A549 (cell line): ENCODE measurements at places on chromosomes 16 and 17. TPM values are rescaled to one million over a fixed set of nuclear protein-coding genes. Genes with fewer than 3 reads are reported as not detected.

Gene CD300LB
- polyA plus RNA-seq = not detected in 3 replicates

Gene DYNLRB2
- 0.25 TPM in 1 of 3 replicates, not detected in the others for polyA plus RNA-seq

DNA sequence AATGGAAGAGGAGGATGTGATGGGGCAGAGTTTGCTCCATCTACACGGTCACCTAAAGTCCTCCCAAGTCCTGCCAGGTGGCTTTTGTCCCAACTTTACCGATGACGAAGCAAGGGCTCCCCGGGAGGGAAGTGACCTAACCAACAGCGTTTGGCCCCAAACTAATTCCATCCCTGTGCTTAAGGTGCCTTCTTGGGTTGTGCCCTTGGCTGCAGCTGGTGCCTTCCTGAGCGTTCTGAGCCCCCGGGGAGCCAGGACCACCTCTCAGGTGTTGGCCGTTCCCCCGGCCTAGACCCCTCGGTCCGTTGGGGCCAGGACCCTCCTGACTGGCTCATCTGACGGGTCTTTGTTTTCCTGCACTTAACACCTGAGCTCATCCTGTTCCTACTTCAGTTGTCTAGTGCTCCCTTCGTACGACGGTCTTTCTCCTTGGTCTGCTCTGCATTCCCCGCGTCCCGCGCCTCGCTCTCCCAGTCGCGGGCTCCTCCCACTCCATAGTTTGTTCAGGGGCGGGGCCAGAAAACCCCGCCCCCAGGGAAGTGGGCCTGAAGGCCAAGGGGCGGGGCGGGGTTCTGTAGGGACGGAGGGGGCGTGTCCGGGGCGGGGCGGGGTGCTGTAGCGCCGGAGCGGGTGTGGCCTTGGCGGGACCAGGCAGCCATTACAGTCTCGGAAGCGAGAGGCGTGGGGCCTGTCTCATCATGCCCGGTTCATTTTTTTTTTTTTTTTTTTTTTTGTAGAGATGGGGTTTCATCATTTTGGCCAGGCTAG lies 822 bp upstream of the ZSCAN10 start:
- peak; percentile 80 for DNase-seq

GRCh38 chr16:85617948-85618347 lies 4.8 kb downstream of the GSE1 start:
- DNase-seq = no peak

Gene CMTR2
- 14.2 to 16.9 TPM (median 15.4 TPM) in 3 replicates for polyA plus RNA-seq

Gene VMO1
- 0.39 to 1.1 TPM (median 0.81 TPM) in 3 replicates for polyA plus RNA-seq

DNA sequence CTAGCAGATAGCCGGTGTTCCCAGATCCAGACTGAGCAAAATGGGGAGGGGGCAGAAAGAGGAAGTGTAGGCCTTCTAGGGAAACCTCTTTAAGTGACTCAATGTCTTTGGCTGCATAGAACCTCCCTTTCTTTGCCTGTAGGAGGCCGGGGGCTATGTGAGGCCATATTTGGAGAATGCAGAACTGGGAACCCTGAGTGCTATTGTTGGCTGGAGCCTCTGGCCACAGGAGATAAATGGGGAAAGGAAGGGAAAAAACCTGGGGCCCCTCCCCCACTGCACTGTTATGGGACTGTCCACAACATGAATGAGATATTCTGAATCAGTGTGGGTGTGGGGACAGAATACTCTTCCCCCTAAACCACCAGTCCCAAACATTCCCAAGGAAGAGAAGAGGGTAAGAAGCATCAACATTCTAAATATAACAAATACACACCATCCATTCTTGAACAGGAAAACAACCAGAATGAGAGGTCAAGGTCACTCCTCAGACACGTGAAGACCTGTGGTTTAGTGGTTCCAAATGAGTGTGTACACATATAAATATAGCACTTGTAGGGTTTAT lies 2.4 kb downstream of the VPS25 start:
- DNase-seq = no peak

DNA sequence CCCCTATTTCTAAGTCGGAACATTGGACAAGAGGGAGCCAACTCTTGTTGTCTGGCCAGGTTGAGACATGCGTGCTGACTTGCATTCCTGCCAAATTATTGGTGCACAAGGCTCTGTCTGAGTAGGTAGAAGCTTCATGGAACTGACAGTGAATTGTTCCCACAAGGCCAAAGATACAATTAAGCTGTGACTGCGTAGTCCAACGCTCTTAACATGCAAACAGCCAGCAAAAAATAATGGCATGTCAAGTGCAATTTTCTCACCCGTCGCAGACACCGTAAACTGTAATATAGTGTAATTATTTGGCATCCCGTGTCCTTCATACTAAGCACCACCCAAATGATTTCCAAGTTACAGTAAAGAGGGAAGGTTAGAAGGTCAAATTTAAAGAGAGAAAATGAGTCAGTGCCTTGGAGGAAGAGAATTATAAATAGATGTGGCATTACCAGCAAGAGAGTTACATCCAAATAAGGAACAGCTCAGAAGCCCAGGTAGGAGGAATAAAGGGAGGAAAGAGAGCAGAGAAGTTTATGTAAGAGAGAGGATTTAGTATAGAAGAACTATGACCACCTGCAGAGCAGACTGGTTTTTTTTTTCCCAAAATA lies 21.8 kb downstream of the CDH8 start:
- DNase-seq = no peak

Gene HES7
- polyA plus RNA-seq = 0.67 to 1.4 TPM (median 0.72 TPM) in 3 replicates

DNA sequence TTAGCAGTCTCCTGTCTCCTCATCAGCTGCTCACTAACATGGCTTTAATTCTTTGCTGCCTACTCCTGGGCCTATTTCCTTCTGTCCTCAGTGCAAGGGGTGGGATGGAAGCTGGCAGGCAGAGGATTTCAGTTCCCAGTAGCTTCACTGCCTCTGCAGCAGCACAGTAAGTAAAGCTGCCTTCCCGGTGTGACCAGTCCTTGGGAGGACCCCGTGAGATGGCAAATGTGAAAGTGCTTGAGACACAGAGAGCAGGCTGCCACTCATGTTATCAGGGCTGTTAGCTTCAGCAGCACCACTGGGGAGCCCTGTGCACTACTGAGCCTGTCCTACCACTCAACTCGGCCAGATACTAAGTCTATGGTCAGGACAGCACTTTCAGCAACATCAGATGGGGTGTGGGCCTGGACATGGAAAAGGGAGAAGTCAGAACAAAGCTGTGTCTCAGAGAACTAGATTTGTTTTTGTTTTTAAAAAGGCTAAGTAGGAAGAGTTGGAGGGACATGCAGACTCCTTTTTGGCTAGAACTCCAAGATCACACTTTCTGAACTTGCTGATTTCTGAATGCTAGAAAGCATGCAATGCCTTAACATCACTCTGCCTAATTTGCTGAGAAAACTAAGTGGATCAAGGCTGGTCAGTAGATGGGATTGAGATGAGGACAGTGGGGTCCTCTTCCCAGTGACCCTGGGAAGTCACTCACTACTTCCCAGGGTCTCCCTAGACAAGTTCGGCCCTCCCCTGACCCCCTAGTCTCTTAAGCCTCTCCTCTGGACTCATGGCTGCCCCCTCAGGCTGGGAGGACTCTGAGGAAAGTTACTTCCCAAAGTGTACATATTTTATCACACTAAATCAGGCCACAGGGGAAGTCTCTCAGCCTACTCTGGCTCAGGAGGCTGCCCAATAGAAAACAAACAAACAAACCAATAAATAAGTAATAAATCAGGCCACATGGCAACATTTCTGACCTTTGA lies 1.1 kb downstream of the ACSF2 start:
- peak; percentile 87 for DNase-seq

DNA sequence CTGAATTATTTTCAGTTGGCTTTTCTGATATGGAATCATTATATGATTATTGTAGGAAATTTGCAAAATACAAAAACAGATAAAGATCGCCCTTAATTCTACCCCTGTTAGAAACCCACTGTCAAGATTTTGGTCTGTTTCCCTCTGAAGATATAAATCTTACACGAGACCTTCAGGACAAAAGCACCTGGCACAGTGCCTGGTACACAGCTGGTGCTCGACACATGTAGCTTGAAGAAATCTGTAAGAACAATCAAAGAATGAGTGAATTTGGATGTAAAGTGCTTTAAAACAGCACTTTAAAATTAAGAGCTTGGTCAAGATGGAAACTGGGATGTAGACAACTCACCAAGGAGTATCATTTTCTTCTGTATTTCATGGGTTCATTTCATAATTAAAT lies 181.1 kb downstream of the C16orf78 start:
- no peak for DNase-seq

GRCh38 chr16:53052519-53053501 lies at the start of gene CHD9NB:
CHD9NB (minus strand) TSS chr16:53052897; CDS start chr16:53044158, 8,739 bp downstream.
- DNase-seq = peak; percentile 93

DNA sequence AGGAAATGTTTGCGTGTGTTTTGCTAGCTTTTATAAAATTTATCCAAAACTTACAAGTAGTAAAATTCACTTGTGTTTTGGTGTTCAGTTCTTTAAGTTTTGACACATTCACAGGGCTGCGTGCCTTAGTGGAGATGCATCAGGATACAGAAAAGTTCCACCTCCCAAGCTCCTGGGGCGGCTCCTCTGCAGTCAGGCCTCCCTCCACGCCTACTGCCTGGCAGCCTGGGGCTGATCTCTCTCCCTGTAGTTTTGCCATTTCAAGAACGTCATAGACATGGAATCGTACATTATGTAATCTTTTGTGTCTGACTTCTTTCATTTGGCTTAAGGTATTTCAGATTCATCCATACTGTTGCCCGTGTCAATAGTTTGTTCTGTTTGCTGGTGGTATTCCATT lies 27.2 kb upstream of the IRF8 start:
- no peak for DNase-seq

DNA sequence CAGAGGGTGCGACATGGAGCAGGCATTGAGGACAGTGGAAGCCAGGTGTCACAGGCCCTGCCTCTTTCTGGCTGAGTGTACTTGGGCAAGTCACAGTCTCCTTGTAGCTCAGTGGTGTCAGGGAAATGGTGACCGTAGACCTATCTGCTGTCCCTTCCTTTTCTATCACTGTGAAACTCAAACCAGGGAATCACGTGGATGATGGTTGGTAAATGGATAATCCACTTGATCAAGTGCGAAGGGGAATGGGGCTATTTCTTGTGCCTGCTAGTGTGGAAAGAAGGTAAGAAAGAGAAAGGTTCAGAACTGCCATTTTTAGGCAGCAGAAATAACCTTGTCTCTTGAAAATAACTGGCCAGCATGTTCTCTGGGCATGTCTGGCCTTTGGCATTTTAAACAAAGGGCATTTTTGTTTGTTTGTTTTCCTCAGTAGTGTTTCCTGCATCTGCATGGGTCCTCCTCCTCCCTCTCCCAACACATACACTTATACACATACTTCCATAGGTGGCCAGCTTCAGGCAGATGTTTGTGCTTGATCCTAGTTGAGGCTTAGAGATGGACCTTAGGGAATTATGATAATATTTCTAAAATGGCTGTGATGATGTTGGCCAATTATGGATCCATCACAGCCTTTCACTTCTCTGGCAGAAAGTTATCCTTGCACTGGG lies 7.1 kb downstream of the TBX4 start:
- no peak for DNase-seq

GRCh38 chr16:84281074-84281473 lies 13.6 kb upstream of the WFDC1 start:
- no peak for DNase-seq

DNA sequence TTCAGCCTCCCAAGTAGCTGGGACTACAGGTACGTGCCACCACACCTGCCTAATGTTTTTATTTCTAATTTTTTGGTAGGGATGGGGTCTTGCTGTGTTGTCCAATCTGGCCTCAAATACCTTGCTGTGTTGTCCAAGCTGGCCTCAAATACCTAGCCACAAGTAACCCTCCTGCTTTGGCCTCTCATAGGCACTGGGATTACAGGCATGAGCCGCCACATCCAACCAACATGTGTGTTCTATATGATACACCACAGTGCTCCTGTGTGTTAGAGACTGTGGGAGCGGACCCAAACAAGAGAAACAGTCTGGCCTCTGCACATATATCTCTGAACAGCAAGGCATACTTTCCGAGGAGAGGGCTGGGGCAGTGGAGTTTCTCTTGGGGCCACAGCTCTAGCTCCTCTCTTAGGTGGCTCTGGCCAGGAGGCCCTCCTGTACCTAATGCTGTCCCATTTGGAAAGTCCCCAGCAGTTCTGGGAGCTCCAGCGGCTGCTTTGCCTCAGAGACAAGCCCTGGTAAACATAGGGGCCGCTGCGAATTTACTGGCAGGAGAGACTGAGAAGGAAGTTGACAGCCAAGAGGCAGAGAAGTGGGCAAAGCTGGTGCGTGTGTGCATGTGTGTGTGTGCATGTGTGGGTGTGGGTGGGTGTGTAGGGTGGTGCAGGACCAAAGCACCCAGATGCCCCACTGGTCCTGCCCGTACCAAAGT lies 95.0 kb downstream of the RAB11FIP4 start:
- DNase-seq = no peak

Gene SYT17
- 8.3 to 10.7 TPM (median 9.8 TPM) in 3 replicates for polyA plus RNA-seq

GRCh38 chr17:78745407-78746088 lies 36.5 kb downstream of the CYTH1 start:
- peak; percentile 55 for DNase-seq

DNA sequence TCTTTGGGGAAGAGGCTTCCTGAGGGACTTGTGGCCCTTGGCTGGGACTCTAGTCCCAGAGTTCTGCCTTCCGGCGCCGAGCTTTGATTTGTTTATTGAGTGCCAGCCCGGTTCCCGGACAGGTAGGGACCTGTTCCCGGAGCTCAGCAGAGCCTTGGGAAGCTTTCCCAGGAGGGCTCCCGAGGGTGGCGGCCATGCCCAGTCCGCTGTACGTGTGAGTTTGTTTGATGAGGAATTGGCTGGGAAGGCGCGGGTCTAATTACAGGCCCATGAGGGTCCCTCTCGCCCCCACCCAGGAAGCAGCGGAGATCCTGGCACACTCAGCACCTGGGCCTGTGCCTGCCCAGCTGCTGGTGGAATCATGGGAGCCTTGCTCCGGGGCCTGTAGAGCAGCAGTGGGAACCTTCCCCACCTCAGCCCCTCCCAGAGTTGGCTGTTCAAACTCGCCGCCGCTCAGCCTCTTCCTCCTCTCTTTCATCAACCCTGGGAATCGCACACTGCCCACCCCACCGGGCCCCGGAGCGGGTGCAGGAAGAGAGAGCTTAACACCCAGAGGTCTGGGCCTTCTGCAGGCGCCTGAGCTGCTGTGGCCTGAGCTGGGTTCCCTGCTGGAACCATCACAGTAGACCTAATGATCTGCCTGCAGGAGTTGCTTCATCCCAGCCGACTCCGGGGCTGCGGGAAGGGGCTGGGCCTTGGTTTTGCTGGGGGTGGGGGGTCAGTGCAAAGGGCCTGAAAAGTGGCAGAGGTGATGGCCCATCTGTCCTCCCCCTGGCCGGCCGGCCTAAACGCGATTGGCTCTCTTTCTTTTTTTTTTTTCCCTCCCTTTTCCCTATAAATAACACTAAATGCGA lies 313.7 kb downstream of the SEC14L1 start:
- no peak for DNase-seq

GRCh38 chr16:89507214-89507833 lies 879 bp upstream of the SPG7 start:
- DNase-seq = no peak

DNA sequence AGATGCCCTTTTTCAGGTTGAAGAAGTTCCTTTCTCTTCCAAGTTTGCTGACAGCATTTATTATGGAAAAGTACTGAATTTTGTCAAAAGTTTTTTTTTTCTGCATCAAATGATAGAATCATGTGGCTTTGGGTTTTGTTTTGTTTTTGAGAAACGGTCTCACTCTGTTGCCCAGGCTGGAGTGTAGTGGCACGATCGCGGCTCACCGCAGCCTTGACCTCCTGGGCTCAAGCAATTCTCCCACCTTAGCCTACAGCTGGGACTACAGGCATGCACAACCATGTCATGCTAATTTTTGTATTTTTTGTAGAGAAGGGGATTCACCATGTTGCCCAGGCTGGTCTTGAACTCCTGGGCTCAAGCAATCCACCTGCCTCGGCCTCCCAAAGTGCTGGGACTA lies 7.3 kb downstream of the CMTM4 start:
- DNase-seq = no peak

Gene CBLN1
- polyA plus RNA-seq = 0.04 to 0.20 TPM (median 0.05 TPM) in 3 replicates

Gene MYH2
- polyA plus RNA-seq = not detected in 3 replicates

- DNase-seq = no peak
Measured at GRCh38 chr17:4560421-4560820, at the start of gene GGT6. GGT6 (minus strand) TSS chr17:4560577; CDS start chr17:4560521, 56 bp downstream.

GRCh38 chr17:42547001-42547461 lies 5.7 kb upstream of the HSD17B1 start:
- no peak for DNase-seq
